ENCODE measurements at places on chromosomes 6 and 20.

DNA sequence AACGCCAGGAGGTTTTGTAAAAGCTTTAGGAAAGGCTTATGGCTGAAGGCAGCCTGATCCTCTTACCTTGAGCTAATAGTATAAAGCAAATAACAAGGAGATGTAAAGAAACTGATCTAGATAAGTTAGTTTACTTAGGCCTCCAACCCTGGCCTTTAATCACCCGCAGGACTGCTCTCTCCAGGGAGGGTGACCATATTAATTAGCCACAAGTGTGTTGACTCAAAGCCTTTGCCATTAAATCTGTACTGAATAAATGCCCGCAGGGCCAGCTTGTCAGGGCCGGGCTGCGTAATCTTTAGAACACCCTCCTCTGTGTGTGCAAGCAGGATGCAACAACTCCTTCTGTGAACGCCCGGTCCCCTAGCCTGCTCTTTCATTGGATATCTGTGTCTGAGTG lies 6.1 kb upstream of the PRSS16 start:
- no peak for DNase-seq

DNA sequence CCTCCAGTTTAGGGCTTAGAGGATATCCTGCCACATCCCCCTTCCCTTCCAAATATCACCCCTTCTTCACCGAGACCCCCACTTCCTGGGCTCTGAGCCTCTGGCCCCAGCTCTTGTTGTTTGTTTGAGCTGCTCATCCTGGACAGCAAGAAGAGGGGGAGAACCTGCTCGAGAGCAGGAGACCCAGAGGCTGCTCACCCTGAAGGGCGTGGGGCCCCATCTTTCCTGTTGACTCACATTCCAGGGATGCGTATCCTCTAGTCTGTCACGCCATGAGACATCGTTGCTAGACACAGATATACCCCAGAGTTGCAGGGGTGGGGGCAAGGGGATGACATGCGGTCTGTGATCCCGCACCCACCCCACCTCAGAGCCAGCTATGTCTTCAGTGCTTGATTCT lies 5.7 kb upstream of the TNXB start:
- DNase-seq = no peak

DNA sequence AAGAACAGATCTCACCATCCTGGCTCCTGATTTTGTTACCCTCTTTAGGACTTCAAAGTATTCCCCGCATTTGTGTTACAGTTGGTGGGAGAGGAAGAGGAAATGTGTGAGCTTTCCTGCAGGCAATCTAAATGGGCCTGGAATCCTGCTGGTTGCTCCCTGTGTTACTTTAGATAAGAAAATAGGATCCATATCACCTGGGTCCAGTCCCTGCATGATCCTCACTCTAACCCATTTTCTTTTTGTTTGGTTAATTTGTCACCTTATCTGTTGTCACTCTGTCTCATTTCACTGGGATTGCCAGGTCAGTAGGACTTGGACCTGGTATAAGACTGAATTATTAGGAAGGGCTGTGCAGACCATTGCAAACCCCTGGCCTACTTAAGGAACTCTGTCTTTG lies 175.9 kb upstream of the GJE1 start:
- no peak for DNase-seq

DNA sequence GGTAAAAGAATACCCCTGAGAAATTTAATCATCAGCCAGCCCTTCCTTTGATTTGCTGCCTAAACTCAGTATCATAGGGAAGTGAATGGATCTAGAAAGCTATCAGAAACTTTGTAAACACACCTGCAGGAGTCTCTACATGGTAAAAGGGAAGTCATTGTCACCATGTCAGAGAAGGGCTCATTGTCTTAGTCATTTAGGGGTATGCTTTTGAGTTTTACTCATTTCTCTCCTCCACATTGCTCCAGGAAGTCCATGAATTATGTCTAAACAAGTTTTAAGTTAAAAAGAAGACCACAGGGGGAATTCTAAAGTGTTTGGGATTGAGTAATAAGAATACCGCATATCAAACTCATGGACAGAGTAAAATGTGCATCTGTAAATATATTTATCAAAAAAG lies 2.5 kb downstream of the SLC17A1 start:
- DNase-seq = no peak

- DNase-seq = no peak
Observed at GRCh38 chr20:22861990-22862389, 173.1 kb upstream of the SSTR4 start.

DNA sequence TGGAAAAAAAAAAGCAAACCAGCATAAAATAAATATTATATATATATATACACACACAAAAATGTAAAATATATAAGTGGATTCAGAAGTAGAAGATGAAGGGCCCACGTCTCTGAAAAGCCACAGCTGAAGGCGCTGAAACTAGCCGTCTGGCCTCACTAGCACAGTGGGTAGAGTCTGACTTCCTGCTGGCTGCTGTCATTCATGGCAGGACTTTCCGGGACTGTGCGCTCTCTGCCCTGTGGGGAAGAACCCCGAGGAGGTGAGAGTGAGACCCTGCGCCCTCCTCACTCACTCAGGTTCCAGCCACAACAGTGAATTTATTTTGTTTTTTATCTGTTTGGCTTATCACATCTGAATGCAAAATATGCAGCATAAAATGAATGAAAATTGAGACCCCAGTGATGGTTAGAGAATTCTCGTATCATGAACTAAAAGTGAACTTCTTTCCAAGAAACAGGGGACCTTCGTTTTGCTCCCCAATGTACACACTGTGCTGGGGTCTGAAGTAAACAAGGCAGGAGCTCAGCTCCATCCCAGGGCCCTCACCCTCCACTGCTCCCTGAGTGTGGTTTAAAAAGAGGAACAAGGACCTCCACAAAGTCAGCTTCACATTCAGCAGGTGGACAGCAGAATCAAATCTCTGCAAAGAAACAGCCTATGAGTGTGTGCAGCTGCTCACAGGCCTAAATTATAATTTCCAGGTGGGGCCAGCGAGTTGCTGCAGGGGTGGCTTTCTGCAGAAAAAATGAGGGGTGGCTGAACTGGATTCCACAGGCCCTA lies 1.3 kb upstream of the RAMACL start:
- DNase-seq = no peak

DNA sequence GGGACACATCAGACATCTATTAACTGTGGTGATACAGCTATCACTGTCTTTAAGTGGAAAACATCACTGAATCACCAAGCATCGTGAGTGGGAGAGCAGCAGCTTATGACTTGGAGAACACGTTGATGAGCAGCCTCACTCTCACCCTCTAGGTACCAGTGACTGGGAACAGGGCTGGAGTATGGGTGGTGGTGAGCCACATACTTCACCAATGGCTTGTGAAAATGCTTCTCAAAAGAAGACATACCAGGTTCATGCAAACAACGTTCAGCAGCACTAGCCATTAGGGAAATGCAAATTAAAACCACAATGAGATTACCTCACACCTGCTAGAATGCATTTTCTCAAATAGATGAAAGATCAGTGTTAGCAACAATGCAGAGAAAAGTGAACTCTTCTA lies 25.3 kb downstream of the SNX5 start:
- no peak for DNase-seq

DNA sequence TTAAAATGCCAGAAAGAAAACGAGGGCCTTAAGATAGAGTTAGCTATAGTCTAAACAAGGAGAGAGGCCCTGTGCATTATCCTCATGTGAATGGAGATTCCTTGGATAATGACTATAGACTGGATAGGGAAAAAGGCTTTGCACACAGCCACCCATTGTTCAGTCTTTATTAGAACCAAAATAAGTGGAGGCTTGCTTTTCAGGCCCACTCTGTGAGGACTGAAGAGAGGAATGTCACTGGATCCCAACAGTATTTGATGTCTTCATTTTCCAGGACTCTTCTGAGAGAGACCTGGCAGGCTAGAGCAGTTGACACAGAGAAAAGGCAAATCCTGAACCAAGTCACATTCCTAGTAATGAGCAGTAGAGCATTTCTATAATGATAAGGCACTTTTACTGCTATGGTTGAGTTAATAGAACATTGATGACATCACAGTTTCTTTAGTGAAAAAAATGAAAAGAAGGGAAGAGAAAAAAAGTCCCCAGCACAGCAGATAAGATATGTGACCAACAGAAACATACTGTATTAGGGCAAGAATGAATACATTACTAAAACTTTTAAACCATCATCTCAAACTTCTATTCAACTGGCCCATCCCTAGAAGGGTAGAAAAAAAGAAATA lies 315.1 kb downstream of the EPHA7 start:
- DNase-seq = no peak

DNA sequence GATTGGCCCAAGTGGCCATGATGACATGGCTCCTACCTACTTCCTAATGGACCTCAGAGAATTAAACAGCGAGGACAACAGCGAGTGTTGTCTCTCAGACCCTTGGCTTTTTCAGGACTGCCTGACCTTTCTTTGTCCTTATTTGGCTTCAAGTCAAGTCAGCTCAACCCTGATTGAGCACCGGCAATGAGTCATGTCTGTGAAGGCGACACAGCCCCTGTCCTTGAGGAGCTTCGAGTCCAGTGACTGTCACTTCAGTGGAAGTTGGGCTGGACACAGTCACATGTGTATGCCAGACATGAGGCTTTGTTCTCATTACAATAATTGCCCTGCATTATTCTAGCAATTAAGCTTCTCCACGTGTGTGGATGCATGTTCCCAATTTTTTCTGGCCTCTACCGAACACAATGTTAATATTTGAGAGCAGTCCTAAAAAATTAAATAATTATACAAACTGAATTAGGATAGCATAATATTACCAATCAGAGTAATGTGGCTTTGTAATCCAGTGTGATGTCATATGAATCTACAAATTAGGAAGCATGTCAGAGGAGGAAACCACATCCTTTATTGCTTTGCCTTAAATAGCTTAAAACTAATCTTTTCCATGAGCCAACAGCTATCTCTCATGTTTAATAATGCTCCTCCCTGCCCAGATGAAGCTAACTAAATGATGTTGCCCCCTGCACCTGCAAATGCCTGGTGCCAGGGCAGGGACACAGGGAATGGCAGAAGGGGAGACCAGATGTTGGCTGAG lies 178.6 kb downstream of the CDH26 start:
- no peak for DNase-seq

GRCh38 chr6:11744753-11745152 lies 33.9 kb downstream of the ADTRP start:
- no peak for DNase-seq

DNA sequence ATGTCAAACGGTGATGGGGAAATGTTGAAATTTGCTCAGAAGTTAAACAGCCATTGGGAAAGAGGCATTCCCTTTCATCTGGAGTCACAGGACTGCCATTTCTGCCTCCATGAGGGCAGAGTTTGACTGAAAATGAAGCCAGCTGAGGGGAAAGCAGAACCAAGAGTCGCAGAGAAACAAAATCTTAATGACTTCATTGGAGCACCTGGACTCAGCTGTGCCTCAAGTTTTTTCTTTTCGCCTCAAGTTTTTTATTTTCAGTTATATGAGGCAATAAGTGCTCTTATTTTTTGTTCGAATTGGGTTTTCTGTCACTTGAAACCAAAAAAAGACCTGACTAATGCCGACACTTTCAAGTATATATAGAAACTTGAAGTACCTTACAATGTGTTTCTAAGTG lies 161.3 kb downstream of the PKHD1 start:
- DNase-seq = no peak

GRCh38 chr6:167689278-167689677 lies 137.4 kb upstream of the AFDN start:
- DNase-seq = no peak

- DNase-seq = no peak
Observed at GRCh38 chr6:25872814-25873213, 1.2 kb downstream of the SLC17A3 start.

- no peak for DNase-seq
Observed at GRCh38 chr6:152298848-152299735, 338.1 kb downstream of the SYNE1 start.

DNA sequence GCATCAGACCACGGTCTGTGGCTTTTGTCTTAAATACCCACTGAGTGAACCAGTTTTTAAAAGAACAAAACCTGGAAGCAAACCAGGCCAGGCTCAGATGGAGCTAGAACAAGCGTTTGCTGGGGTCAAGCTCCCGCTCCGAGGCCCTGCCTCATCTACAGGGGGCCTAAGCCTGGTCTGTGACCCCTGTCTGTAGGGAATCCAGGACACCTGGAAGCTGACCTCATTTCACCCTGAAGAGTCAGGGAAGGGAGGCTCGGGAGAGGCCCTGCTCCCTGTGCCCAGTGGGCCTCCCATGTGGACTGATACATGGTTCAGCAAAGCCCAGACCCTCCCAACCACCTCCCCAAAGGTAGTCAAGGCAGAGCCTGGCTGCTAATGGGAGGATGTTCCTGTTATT lies 26.8 kb upstream of the DLGAP4 start:
- DNase-seq = no peak
